Activated T-cell treated with anti-CD3 and anti-CD28 coated beads for 1 hour (primary cell): ENCODE measurements at places on chromosomes 1 and 21.

GRCh38 chr1:27589841-27590426, 14.0 kb downstream of the AHDC1 start:
- DNase-seq: no peak

DNA sequence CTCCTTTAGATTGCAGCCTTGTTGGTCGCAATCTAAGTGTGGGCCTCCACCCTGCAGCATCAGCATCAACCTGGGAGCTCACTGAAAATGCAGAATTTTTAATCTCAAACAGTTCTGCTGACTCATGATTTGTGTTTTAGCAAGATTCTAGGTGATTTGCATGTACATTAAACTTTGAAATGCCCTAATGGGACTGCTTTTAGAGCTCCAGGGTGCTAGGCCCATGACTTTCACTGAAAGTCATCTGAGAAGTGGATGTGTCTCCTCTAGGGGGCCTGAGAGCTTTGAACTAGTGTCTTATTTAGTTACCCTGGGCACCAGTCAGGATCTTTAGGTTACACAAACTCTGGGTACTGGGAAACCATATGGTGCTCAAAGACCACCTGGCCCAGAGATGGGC, 9.0 kb downstream of the TRIM67 start:
- no peak for DNase-seq

GRCh38 chr1:242086093-242086492, 87.2 kb upstream of the MAP1LC3C start:
- no peak for DNase-seq

GRCh38 chr1:46401154-46401913, 7.2 kb downstream of the FAAH start:
- DNase-seq: no peak

DNA sequence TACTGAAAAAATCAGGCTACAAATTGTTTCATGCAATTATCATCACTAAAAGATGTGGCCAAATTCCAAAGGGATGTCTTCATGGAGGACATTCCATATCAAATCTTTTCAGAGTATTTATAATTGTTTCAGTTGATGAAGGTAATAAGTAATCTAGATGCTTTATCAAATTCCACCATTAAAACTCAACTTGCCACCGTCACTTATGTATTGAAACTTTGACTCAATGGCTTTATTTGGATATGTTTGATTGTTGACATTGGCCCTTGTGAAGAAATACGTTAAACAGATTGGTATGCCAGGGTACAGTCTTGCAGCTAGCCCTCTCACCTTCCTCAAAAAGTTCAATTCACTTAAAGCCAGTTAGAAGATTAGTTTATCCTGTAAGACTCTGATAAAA, 32.2 kb upstream of the PALMD start:
- no peak for DNase-seq
